GDM1 (cell line): ENCODE measurements at places on chromosomes 2 and 18.

DNA sequence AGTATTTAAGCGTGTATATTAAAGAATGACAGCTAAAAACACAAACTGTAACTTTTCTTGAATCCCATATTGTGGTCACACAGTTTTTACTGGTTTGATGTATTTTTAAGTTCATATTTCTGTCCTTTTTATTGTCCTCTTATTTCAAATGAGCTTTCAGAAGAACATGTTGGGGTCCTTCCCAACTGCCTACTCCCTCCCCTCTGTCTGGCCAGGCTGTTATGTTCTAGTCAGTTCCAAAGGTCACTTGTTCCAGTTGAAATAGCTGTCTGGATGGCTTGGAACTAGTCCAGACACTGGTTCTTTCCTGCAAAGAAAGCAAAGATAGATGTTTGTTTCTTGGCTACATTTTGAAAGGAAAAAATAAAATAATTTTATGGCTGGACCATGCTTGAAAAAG is 306.9 kb downstream of the GULP1 start:
- no peak for DNase-seq

GRCh38 chr2:239667431-239667985 is 266.7 kb upstream of the HDAC4 start:
- DNase-seq = no peak

- DNase-seq = peak; percentile 60
These were observed 28.1 kb downstream of the SLC1A4 start for GRCh38 chr2:65017335-65017734.

DNA sequence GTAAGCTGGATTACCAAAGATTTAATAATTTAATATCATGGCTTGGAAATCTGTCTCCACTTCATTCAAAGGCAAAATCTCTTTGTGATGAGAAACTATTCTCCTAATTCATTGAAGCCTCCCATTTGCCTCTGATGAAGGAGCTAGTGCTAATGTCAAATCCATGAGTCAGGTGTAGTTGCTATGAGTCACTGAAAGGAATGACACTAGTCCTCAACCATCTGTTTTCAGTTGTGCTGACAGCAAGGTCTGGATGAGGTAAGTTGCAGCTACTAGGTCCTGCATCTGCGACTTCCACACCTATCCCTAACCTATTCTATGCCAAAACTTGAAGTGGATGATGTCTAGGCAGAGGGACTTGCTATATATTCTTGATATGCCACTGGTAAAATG is 324.0 kb upstream of the UBE2E3 start:
- no peak for DNase-seq

DNA sequence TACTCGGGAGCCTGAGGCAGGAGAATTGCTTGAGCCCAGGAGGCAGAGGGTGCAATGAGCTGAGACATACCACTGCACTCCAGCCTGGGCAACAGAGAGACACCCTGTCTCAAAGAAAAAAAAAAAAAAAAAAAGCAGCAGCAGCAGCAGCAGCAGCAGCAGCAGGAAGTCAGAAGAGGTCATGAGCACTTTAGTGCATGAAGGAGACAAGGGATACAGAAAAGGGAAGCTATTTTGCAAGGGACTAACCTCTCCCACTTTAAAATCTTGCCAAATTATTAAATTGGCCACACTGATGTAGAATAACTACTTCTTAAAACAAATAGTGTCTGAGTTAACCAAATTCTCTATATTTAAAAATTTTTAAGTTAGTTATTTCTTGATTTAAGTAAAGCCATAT is 113.4 kb upstream of the PDE1A start:
- DNase-seq = peak; percentile 25

DNA sequence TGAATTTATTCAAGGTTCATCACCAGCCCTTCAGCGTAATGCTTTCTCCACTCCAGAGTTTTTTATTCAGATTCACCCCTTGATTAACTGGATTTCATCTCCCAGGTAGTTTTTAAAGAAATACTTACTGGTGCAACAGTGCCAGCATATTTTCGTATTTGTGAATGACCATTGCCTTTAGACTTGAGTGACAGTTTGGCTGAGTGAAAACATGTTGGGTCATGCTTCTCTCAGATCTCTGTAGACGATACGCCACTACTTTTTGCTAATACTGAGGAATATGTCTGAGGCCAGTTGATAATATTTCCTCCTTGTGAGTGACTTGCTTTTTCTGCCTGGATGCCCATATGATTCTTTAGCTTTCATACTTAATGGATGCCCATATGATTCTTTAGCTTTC is 51.5 kb downstream of the CYP26B1 start:
- no peak for DNase-seq

DNA sequence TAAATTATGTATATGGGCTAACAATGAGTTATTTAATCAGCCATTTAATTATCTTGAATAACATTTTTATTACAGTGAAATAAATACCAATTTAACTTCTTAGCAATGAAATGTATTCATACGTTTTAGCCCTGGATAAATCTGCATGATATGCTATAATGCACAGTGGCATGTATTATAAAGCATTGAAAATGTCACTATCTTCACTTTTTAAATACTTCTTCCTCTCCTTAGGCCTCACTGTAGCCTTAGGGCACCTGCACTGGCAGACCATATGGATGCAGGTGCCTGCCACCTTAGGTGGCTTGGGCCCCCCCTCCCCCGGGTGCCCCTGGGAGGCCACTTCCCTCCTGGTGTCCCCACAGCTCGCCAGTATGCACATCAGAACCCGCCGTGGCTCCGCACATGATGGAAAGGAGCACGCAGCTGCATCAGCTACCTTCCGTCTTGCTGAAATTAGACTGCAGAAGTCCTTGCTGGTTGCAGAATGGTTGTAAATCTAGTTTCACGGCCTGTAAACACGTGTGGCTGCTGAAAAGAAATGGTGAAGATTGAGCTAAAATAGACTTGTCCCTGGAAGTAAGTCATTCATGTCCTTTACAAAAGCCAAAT is 56.7 kb downstream of the ADI1 start:
- no peak for DNase-seq

GRCh38 chr2:145299368-145299767 is 779.4 kb upstream of the ZEB2 start:
- no peak for DNase-seq

- no peak for DNase-seq
These were observed 16.4 kb upstream of the GPR55 start for GRCh38 chr2:230941202-230942180.

DNA sequence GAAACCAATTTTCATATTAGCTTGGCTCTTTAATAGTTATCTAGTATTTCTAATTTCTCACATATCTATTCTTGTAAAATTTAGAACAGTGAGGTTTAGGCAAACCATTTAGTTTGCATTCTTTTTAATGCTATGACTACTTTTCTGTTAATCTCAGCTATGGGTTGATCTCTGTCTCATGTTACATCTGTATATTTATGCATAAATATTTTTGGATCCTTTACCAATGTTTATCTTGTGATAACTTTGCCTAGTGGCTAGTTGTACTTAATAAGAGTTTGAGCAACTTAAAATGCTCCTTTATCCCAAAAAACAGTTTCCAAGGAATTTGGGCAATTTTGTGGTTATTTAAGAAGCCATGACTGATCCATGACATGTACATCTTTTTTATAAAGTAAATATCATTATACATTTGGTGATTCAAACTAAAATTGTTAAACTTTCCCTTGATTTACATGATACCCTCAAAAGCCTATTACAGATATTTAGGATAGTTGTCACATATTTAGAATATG is 86.3 kb downstream of the R3HDM1 start:
- DNase-seq = no peak

GRCh38 chr18:69992776-69993175 is 45.1 kb upstream of the CD226 start:
- DNase-seq = no peak

DNA sequence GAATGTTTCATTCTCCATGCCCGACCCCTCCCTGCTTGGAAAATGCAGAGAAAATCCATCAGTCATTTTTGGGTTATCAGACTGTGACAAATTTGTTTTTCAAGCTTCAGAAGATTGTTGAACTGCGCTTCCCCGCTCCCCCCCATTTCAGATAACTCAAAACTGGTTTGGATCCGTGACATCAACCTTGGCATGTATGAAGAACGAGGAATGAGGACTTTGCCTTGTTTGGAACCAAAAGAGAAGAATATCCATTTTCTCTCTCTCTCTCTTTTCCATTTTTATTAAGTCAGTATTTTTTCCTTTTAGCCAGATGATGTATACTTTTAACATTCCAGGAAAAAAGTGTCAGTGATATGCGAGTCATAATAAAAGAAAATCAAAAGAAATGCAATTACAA is 171.6 kb downstream of the BCL2 start:
- DNase-seq = no peak

GRCh38 chr2:134020608-134021007 is 233.3 kb upstream of the MGAT5 start:
- DNase-seq = no peak

DNA sequence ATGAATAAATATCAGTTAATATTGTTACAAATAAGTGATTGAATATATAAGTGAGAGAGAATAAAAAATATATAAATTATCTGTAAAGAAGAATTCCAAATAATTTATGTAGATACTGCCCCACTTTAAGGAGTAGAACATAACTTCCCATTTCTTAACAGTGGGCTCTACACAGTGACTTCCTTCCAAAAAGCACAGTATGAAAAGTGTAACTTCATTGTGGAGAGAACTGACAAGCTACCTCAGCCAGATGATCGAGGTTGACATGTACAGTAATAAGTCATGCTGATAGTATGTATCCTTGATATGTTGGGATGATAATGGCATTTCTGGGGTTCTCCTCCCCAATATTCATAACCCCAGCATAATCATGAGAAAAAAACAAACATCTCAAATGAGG is 191.9 kb upstream of the FN1 start:
- DNase-seq = no peak

GRCh38 chr18:50816419-50817166 is 3.2 kb downstream of the MRO start:
- no peak for DNase-seq

GRCh38 chr18:32530947-32531651 is 60.4 kb upstream of the GAREM1 start:
- no peak for DNase-seq
